ENCODE measurements at places on chromosomes 11 and 22. TPM values are rescaled to one million over a fixed set of nuclear protein-coding genes. Genes with fewer than 3 reads are reported as not detected.

RIMBP3B gene
- 0.65 TPM for total RNA-seq

FGF19 gene
- total RNA-seq: not detected

RIMBP3C gene
- total RNA-seq: 0.50 TPM

CNTN5 gene
- 0.12 TPM for total RNA-seq

APOC3 gene
- not detected for total RNA-seq

GRCh38 chr11:87639753-87640364 is 535.4 kb downstream of the RAB38 start:
- no peak for DNase-seq

- no peak for DNase-seq
Measured at GRCh38 chr11:2416765-2417164, 16.2 kb downstream of the TSSC4 start.

DNA sequence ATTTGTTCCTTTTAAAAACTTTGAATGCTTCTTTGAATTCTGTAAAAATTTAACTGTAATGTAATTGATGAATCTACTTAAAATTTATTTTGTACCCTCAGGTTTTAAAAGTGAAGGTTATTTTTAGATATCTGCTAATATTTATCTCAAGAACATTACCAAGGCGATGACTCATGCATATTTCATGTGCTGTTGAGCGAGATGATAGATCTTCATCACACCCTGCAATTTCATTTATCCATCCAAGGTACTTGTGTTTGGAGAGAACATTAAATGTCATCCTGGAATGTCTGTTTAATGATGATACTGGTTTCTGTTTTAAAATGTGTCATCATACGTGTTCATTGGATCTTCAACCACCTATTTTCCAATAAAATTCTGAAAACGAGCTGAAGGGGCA is 6.7 kb upstream of the OOSP4A start:
- no peak for DNase-seq

GRCh38 chr22:26021516-26021915 is 147.7 kb upstream of the SEZ6L start:
- no peak for DNase-seq

GRCh38 chr22:22802339-22802970 is 85.2 kb upstream of the IGLL5 start:
- no peak for DNase-seq

DNA sequence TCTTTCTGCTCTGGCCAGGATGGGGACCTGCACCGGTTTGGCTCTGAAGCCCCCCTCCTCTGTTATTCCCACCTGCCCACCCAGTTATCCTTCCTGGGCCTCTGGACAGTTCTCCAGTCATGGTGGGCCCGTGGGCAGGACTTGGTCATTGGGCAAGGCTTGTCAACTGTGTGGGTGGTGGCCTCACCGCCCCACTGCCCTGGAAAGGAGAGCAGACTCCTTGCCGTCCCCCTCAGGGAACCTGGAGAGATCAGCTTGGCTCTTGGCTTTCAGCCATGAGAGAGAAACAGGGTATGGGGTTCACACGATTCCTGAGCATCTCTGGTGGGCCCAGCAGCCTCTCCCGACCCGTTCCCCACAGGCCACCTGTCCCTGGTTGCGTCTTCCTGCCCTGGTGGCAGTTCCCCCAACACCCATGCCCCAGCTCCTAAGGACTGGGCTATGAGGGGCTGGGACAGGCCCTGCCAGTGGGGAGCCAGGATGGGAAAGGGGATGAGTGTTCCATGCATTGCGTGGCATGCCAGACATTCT is 92.3 kb downstream of the MORC2 start:
- no peak for DNase-seq

DNA sequence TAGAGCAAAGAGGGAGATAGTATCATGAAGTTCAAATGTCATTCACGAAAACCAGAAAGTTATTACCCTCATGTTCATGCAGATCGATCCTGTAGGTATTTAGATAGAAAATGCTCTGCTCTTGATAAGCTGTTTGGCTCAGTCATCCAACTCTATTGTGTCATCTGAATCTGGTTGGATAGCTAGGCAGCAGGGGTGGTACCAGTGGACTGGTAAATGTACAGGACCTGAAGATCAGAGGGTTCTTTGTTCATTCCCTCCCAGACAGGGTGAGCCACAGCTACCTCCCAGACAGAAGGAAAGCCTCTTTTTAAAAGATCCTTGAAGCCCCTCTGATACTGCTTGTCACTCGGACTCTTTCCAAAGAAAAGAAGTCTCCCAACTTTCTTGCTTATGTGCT is 29.8 kb upstream of the DRD2 start:
- DNase-seq: no peak

DNA sequence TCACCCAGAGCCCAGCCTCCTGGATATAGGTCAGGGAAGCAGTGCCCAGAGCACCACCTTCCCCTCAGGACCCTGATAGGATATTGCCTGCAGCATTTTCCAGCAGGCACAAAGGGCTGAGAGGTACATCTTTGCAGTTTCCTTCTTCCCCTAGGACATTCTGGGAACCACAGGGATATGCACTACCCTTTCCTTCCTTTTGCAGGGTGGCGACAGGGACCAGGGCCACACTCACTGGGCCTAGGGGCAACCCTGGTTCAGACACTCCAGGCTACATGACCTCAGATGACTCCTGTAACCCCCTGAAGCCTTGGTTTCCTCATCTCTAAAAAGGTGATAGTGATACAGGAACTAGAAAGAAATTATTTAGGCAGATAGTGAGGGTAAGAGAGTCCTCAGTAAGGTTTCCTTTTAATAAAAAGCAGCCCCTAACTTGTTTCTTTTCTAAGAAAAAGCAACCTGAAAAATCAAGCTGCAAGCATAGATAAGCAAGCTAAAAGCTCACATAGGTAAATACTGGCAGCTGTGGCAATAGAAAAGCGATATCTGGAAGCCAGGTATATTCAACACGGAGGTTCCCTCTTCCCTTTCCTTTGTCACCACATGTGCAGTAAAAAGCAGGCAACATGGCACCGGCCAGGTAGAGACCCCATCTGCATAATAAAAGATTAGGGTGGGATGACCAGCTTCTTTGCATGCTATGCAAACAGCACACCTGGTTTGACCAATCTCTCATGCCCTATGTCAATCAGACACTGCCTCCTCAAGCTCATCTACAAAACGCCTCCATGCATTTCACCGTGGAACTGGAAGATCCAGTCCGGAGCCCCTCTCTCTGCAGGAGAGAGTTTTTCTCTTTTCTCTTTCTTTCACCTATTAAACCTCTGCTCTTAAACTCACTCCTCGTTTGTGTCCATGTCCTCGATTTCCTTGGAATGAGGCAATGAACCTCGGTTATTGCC is 13.2 kb upstream of the MRGPRX2 start:
- no peak for DNase-seq

DNA sequence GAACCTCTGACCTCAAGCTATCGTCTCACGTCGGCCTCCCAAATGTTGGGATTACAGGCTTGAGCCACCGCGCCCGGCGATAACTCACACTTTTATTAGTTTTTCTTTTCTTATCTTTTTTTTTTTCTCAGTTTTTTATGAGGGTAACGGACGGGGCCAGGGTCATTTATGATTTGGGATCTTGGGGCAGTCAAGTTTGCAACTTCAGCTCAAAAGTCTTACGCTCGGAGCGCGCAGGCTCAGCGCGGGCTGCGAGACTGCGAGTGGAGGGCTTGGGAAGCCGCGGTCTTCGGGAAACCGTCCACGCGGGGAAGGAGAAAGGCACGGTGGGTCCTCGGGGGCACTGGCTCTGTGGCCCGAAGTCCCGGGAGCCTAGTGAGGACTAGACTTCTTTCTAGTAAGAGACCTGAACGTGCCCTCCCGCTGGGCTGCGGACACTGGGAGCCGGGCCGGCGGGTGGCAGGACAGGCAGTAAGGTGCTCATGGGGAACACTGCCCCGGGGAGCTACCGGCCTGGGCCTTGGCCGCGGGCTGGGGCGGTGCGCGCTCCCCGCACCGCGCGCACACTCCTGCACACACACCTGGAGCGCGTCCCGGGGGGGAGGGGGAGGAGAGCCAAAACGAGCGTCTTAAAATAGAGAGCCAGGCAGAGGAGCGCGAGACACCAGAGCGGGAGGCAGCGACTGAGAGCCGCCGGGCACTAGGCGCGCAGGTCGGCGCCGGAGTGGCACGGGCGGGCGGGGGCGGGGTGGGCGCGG is 476 bp upstream of the BARX2 start:
- no peak for DNase-seq

- DNase-seq: no peak
Measured at GRCh38 chr22:24758164-24758799, 16.2 kb downstream of the PIWIL3 start.

DNA sequence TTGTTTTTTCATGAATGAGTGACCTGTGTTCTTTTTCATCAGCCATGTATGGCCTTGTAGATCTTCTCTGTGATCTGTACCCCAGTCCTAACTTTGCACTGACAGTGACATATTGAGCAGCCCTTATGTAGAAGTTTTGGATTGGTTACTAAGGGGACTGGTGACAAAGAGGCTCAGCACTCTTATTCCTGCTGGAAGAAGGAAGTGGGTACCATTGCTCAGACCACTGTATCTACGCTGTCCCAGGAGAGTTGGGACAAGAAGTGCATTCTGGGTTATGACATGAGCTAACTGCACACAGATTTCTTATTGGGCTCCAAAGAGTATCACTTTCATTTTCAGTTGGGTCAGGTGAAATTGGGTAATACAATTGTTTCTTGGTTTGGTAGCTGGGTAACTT is 107.8 kb upstream of the RASSF10 start:
- no peak for DNase-seq

GRCh38 chr22:40890881-40891280 is 29.0 kb upstream of the DNAJB7 start:
- DNase-seq: no peak

- peak; percentile 27 for DNase-seq
Measured at GRCh38 chr22:24951942-24952836, at the start of gene KIAA1671. KIAA1671 (plus strand) TSS chr22:24952716; CDS start chr22:25028000, 75,284 bp downstream.

DNA sequence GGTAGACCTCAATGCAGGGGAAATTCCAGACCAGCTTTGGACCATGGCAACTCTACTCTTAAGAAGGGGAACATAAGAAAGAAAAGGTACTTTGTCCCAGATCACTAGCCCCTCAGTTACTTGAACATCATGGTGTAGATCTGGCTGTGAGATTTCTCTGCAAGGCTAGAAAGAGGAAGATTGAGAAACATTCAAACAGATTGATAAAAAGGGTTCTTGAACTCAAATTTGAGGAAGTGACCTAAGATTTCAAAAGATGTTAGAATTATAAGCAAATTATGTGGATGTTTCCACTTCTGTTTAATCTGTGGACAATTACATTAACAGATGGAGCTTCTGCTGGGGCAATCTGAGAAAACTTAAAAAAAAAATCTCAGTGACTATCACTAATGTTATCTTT is 21.8 kb upstream of the UPB1 start:
- no peak for DNase-seq

DNA sequence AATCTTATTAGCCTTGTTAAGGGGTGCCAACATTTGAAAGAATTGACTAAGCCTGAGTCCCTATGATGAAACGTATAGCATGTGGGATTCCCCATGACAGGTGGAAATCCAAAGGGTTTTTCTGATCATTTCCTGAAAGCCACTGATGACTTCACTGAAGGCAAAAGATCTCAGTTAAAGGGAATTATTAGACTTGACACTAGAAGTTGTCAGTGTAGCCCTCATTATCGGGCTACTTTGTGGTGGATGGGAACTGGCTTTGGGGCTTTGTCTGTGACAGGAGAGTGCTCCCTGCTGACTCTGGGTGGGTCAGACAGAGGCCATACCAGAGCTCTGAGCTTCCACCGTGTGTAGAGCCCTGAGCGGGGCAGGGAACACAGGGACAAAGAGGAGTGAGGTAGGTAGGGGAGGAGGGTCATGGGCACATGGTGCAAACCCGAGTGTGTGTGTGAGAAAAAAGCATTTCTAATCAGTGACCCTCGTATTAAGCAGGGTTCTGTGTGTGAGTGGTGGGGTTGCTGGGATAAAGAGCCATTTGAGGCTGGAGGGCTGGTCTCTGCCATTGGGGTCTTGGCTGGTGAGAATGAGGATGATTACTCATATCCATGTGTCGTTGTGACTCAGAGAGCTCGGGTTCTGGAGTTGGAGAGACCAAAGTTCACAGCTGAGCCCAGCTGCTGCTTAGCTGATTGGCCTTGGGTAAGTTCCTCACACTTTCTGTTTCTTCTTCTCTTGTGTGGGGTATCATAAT is 101.1 kb downstream of the GRIK4 start:
- DNase-seq: no peak

DNA sequence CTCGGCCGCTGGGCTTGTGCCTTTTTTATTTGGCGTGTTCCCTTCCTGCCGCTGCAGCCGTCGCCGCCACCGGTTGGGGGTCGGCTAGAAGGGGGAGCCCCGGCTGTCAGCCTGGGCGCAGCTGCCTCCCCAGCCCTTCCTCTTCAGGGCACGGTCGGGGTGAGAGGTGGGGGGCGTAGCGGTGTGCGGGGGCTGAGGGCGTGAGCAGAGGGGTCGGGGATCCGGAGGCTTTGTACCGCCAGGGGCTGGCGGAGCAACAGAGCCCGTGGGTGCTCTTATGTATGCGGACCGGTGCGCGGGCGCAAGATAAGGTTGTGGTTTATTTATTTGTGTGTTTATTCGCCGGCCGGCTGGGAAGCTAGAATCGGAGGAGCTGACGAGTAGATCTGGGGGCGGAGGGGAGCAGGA is 477 bp downstream of the ZBTB16 start:
- no peak for DNase-seq

DNA sequence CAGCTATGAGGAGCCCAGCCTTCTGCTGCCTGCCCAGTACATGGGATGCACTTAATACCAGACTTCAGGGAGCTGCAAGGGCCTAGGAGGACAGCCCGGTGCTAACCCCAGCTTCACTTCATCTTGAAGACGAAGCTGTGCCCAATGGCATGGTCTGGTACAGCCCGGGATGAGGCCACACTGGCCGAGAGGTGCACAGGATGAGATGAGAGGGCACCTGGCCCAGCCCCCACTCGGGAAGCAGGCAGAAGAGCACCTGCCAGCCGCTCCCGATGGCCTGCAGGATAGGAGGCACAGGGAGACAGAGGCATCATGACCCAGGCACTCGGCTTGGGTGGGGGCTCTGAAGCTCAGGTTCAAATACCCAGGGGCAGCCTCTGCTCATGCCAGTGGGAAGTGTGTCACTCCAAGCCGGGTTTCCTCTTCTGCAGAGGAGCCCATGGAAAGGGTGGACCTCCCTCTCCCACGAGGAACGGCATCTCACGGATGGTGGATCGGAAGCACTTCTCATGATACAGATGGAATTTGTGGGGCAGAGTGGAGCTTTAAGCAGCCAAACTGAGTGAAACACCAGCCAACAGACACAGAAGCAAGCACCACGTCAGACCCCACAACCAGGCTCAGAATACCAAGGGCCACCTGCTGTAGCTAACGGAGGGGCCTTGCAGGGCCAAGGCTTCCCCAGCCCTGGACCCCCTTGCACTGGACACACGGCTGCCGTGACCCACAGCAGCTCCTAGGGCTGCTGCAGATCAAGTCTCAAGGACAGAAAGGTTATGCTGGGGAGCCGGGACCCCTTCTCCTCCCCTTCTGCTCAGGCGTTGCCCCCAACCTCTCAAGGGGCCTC is 875.2 kb downstream of the BRD1 start:
- DNase-seq: no peak

Measured in A172 (cell line).